Stimulated activated CD8-positive, alpha-beta memory T cell treated with anti-CD3 and anti-CD28 coated beads, Interleukin-7, amount 100 ng/mL, for 48 hours (primary cell): ENCODE measurements at places on chromosomes 2 and 18.

GRCh38 chr2:235709124-235709813 is 215.4 kb downstream of the AGAP1 start:
- no peak for DNase-seq

DNA sequence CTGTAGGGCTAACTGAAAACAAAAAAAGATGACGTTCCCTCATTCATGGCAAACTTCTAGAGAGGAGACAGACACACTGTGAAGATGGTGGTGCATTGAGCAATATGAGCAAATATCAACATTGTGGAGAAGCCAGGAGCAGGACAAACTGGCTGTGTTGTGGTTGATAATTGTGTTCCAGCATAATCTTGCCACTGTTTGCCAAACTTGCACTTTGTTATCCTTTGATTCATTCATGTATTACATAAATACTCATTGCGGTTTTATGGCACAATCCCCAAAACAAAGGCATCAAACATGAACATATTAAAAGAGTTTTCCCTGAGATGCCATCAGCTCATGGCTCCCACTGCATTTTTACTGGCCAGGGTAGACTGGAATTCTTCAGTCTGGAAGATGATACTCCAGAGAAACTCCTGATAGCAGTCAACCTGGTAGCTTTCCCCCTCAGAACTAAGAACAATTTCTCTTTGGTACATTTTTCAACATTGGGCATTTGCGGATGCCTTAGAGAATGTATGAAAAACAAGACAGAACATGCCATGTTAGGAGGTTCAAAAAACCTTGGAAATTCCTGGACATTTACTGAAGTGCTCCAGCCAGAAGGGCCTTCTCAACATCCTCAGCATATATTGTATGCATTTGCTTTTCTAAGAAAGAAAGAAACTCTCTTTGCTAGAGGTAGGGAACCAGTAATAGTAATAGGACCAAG is 487.4 kb upstream of the CELF4 start:
- DNase-seq, result no peak

DNA sequence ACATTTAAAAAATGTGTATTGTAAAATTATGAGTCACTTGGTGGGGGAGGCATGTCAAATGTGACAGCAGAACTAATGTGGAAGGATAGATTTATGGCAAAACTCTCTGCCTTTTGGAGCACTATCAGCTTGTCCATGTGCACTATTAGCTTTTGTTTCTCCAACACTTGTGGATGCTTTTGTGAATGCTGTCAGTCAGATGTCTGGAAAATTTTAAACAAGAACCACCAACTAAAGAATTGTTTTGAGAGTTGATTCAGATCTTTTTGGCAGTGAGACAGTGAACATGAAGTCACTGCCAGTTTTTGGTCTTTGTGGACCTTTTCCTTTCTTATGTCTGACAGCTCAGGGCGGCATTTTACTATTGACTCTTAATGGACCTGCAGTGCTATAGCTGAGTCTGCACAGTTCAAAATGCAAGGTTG is 72.4 kb downstream of the KIAA1328 start:
- no peak for DNase-seq

DNA sequence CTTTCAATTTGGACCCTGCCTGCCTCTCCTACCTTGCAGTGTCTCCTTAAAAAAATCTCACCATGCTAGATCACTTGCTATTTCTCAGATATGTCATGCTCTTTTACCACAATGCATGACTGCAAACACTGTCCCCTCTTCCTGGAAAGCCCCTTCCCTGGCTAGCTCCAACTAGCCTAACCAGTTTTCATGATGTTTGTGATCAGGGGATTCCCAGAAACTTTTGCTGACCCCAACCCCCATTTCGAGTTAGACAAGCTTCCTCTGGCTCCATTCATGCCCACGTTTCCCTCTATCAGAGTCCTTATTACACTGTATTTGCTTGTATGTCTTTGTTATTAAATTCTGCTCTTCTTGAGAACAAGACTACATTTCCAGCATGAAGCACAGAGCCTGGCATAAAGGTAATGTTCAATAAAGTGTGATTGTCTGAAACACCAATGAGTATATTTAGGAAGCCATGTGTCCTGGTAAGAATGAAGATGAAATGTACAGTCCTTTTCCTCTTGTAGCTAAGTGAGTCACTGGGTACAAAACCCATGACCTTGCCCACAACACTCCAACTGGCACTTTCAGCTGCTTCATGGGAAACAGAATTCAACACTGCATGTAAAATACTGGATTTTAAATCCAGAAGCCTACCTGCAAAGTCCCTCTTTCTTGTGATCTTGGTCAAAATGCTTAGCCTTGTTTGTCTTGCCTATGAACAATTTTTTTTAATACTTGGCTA is 62.0 kb upstream of the ATL2 start:
- DNase-seq, result no peak

DNA sequence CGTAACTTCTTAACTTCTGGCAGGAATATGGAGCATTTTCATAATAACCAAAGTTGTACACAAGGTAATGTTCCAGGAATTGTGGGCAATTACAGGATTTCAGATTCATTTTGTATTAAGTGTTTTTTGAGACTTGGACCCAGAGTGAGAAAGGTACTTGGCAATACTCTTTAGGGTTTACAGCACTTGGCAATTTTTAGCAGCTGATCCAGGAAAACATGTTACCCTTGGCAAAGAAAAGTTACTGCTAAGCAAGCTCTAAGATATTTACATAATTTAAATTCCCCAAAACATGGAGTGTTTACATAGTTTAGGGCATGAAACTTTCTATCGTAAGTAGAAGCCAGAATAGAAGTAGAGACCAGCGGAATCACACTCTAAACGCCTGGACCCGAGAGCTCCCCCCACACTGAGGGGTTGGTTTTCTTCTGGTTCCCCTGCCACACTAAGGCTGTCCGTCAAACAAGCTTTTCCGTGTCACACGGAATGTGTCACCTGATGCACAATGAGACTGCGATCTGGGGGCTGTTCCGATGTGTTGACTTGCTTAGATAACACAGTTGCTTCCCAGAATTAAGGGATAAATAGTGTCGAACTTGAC is 177.1 kb downstream of the PTGR3 start:
- no peak for DNase-seq

DNA sequence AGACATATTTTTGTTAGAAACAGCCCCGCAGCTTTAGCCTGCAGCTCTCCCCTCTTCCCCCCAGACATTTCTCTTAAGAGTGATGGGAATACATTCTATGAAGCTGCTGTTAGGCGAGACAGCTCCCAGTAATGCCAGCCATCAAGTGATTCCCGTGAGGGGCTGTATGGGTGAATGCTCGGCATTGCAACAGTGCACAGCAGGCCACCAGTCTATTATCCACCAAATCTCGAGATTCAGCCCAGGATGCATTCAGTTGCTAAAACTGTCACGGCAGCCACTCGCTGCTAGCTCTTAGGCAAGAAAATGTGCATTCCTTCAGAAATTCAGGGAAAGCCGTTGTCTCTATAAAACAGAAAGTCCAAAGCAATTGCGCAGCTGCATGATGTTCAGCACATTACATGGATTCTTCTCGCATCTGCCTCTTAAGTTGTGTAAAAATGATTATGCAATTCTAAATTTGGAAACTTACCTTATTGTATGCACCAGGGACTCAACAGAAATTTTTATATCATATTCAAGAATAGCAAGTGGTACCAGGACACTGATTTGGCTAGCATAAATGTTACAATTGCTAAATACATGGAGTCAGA is 211.3 kb upstream of the ARL4C start:
- no peak for DNase-seq

- DNase-seq, result no peak
These were observed 236.4 kb downstream of the HDAC4 start for GRCh38 chr2:239164335-239164871.

DNA sequence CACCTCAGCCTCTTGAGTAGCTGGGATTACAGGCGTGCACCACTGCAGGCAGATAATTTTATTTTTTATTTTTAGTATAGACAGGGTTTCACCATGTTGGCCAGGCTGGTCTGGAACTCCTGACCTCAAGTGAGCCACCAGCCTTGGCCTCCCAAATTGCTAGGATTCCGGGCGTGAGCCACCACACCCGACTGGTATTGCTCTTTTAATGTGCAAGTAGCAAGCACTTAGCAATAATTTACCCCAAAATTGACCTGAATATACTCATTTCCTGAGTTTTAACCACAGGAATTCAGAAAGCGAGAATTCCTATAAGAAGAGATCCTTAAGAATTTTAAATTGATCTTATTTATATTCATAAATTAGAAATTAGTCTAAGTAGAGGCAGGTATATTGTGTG is 169.1 kb downstream of the CDH2 start:
- no peak for DNase-seq

- DNase-seq, result no peak
These were observed 1116.4 kb downstream of the SOCS6 start for GRCh38 chr18:71405169-71405809.

DNA sequence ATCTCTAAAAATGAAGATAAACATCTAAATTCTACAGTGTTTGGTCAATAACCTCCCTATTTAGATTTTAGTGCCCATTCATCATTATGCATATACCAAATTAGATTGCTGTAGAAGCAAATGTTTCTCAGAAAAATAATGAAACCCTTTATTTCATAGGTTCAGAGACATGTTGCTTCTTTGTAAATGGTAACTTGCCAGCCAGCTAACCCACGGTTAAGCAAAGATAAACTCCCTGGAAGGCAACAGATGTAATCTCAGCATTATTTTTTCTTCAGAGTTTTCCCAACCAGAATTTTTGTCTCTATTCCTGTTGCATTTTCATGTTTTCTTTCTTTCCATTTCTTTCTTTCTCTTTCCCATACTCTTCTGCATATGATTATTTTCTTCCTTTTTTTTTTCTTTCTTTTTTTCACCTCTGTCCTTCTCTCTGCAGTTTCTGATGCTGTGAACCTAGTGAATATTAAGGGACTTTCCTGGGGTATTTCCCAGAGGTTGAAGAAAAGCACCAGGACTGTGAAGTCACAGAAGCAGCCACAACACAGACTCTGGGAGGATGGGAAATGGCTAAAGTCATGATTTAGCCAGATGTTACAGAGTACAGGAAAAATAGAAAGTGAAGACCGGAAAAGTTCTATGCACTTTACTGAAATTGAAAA is 50.0 kb upstream of the DSG1 start:
- no peak for DNase-seq

- DNase-seq, result no peak
These were observed 1.9 kb downstream of the MEX3C start for GRCh38 chr18:51195451-51196117.

GRCh38 chr2:148553332-148553887 is 91.1 kb upstream of the EPC2 start:
- DNase-seq, result no peak

GRCh38 chr2:15010346-15010745 is 377.8 kb downstream of the LRATD1 start:
- DNase-seq, result no peak

GRCh38 chr2:23323198-23323916 is 61.6 kb upstream of the KLHL29 start:
- no peak for DNase-seq

GRCh38 chr2:173048897-173049661 is 26.6 kb upstream of the MAP3K20 start:
- no peak for DNase-seq

- no peak for DNase-seq
These were observed 807 bp downstream of the GAREM1 start for GRCh38 chr18:32469691-32470459.

- DNase-seq, result no peak
These were observed 43.1 kb downstream of the CPS1 start for GRCh38 chr2:210599476-210599875.

- DNase-seq, result peak; percentile 55
These were observed 2.5 kb upstream of the MREG start for GRCh38 chr2:216015722-216016464.

GRCh38 chr2:99476629-99477028 is 13.2 kb downstream of the REV1 start:
- no peak for DNase-seq

- no peak for DNase-seq
These were observed 35.8 kb upstream of the DYSF start for GRCh38 chr2:71417300-71418202.

DNA sequence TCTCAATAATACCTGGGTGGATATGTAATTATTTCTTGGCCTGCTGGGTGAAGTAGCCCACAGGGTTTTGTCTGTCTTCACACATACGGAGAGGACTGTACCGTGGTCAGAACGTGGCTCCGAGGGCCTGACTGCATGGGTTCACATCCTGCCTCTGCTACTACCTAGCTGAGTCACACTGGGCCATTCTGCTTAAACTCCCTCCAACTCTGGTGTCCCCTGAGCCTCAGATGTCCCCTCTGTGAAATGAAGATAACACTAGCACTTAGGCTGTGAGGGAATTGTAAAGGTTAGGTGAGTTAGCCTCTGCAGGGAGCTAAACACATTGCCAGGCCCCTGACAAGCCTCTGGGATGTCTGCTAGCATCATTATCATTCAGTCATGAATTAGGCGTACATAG is 120.1 kb upstream of the NABP1 start:
- DNase-seq, result no peak

DNA sequence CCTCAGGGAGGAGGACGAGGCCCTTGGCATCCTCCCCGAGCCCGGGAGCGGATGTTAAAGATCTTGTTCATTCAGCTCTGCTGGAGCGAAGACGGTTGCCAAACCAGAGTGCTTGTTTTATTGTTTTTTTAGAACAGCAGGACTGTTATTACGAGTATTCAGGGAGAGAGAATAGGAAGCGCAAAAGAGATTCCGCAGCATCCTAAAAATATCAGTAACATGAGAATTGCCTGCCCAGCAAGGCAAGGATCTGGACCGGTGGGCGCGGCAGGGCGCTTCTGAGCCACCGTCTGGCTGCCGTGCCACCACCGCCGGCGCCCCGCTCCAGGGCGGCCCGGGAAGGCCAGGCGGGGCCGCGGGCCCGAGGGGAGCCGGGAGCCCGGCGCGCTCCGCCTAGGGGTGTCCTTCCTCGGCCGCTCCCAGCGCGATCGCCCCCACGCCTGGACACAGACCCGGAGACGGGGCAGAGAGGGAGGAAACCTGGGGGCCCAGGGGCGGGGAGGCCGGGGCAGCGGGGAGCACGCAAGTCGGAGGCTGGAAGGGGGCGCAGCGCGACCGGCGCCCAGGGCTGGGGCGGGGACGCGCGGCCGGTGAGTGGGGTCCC is 843 bp downstream of the CYS1 start:
- no peak for DNase-seq

DNA sequence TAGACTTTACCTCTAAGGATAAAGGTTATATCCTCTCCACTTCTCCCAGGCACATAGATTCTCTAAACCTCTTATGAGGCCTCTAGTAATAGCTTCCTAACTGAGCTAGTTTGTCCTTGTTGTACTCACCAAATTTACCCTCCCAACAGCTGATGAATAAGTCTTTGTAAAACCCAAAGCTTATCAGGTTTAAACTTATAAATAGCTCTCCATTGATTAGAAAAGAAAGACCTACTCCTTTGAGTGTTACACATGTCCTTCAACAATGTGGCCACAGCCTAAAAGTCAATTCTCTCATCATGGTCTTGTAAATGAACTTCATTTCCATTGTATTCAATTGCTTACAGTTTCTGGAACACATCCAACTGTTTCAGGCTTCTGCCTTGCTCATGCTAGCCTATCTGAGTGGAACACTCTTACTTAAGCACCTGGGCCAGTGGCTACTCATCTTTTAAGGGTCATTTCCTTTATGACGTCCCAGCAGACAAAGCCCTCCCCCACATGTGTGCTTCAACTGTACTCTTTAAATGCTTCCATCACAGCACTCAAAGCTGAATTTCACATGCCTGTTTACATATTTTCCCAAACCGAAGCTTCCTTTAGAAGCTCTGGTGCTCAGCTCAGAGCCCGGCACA is 131.6 kb downstream of the CDH2 start:
- no peak for DNase-seq

GRCh38 chr2:109715313-109715805 is 78.7 kb upstream of the RGPD5 start:
- no peak for DNase-seq

GRCh38 chr2:116057538-116057937 is 1615.1 kb downstream of the DPP10 start:
- no peak for DNase-seq
